CD4-positive, alpha-beta T cell treated with Interleukin-1 beta for 1 hour (primary cell): ENCODE measurements at places on chromosomes 5 and 9.

DNA sequence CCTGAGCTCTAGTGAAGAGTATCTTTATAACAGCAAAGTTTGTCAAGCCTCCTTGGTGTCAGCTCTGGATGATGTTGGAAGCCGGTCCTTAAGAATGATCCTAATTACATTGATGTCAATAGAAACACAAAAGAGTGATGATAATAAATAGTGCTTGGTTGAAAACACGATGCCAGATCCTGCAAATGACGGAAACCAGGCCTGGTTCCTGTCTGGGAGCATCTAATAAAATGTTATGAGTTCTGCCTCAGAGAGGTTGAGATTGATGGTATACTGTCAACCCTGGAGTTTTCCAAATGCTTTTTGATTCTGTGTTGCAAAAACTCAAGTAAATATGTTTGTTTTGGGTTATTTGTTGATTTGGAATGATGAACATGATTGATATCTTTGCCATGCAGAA is 23.3 kb downstream of the HMHB1 start:
- no peak for DNase-seq

- no peak for DNase-seq
Observed at GRCh38 chr9:4689021-4689420, 9.7 kb downstream of the CDC37L1 start.

GRCh38 chr5:88979244-88979643 is 96.3 kb upstream of the MEF2C start:
- no peak for DNase-seq

GRCh38 chr5:122607818-122608217 is 167.1 kb upstream of the SNX2 start:
- DNase-seq = no peak
